ENCODE measurements at places on chromosomes 2 and 18.

GRCh38 chr2:188326669-188327301 is 35.1 kb downstream of the GULP1 start:
- DNase-seq: no peak

GRCh38 chr2:60400462-60401246 is 152.8 kb downstream of the BCL11A start:
- DNase-seq: no peak

DNA sequence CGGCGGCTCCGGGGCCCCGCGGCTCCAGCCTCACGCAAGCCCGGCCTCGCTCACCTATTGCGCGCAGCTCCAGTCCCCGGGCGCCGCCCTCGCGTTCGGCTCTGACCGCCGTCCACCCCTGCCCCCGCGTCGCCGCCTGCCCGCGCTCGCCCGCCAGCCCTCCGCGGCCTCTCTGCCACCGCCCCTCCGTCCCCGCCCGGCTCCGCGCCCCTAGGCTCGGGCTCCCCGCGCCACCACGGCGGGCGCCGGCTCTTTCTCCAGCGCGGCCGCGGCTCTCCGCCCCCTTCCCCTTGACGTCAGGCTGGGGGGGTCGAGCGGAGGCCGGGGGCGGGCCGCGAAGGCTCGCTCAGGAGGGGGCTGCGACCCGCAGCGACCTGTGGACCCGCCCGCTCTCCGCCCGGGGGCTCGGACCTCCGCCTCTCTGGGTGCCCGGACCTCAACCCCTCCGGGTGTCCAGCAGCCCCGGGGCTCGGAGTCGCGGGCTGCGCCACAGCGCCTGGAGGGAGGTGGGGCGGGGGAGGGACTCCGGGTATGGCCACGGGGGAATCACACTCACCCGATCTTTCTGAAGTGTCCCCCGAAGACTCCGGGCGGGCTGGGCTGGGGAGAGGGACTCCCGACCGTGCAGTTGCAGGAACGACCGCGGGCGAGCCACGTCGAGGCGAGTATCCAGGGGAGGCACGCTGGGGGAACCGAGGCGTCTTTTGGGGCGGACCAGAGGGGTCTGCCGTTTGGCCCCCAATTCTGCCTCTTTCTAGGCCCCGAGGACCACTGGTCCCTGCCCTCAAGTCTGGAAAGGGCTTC is at the start of gene SEMA4C:
SEMA4C (minus strand) TSS at position 259 of the 804 bp plus-strand sequence. CDS start 2,194 bp downstream, outside the sequence.
- peak; percentile 42 for DNase-seq

DNA sequence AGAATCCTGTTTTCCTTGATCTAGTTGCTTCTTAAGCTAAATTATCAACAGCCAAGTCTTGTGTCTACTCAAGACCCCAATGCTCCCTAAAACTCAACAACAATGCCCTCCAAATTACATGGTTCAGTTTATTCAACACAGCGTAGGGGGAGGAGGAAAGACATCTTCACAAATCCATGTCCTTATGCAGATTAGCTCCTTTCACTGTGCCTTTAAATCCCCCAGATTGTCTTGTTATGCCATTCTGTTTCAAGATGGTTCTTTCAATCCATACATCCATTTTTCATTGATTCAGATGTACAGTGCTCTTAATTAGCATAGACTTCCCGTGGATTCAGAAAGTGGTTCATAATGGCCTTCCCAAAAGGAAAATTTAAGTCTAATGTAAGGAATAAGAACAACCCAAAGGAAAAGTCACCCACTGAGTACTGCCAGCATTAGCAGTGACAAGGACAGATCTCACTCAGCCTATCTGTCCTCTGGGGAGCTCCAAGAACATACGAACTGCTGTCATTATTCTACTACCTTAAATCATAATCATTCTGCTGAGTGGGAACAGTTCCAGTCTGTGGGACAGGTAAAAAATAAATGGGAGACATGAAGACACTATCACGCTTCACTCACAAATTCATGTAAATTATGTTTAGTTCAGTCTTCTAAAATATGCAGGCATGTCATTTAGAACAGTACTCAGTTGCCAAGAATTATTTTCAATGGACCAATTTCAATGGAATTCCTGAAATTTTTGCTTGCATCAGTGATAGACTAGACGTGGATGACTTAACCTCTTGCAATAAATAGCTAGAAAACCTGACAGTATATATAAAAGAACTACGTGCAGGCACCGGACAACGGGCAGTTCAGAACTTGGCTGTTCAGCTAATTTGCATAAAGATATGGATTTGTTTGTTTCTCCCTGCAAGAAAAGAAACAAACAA is 58.9 kb upstream of the RNU4ATAC start:
- peak; percentile 84 for DNase-seq

- DNase-seq: no peak
Measured at GRCh38 chr2:2575870-2576386, 244.9 kb upstream of the MYT1L start.

GRCh38 chr2:69933839-69934613 is 19.1 kb downstream of the MXD1 start:
- DNase-seq: peak; percentile 83

- DNase-seq: peak; percentile 10
Measured at GRCh38 chr18:25097569-25098056, 254.4 kb downstream of the ZNF521 start.

- DNase-seq: peak; percentile 70
Measured at GRCh38 chr2:29075894-29076705, 1.8 kb upstream of the PCARE start.

DNA sequence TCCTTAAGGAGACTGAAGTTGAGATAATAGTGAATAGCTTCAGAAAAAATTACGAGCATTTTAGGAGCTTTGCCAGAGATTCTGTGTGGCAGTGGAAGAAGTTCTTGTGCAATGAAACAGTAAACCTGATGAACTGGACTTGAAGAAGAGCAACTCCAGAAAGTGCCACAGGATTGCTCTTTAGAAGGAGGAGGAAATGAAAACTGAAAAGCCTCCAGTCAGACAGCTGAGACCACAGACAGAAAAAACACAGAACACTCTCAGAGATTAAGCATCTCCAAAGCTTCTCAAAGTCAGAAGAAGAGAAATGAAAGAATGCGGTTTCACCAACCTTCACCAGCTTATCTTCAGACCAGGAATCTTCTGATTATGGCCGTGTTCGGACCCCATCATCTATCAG is 329.7 kb upstream of the CNTNAP5 start:
- no peak for DNase-seq

DNA sequence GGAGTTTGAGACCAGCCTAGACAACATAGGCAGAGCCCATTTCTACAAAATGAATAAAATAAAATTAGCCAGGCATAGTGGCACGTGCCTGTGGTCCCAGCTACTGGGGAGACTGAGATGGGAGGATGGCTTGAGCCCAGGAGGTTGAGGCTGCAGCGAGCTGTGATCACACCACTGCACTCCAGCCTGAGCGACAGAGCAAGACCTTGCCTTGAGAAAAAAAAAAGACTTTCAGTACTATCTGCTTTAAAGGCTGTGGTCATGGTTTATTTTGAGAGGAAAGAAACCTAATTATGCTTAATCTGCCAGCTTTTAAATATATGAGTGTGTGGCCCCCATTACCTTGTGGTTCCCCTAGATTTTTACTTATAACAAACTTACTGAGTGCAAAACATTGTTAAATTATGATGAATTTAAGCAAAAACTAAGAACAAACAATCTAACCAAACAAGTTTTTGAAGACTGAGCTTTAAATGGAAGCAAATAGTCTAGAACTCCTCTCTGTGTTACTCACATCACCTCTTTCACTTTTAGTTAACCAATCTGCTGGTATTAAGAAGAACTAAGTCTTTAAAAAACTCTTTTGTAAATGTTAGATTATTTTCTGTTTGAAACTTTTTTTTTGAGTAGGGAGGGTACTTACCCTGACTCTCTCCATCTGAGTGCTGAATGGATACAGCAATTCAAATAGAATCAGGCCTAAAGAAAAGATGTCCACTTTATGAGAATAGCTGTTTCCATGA is 65.4 kb downstream of the EIF2AK3 start:
- DNase-seq: no peak

DNA sequence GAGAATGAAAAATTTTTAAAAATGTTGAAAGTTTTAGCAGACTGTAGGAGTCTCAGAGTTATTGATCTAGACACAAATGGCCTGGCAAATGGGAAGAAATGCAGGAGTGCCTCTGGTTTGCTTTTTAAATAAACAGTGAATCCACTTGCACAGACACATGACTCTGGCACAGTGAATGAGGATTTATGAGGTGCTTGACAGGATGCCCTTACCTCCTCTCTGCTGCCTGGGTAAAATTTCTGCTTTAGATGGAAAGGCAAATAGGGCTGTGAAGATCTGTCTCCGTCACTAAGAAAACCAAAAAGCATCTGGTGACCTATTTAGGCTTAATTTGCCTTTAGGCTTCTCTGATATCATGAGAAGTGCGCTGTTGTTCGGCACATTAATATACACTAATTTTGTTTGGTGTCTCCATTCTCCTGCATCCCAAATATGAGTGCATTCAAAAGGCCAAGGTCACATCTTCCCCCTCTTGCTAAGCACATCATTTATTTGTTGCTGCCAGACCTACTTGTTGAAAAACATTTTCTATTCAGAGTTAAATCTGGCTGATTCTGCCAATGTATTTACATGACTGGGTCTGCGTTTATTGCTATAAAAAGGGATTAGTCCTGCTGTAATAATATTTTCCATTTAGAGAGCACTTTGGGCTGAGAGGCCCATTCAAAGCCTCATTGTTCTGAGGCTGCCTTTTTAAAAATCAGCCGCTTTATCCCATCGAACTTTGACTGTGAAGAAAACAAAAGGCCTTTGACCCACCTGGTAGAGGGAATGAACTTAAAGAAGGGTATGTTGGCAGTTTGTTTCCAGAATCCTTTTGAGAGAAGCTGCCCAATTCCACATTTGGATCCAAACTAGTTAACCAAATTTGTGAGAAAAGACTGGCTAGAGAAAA is 94.9 kb downstream of the RNF152 start:
- DNase-seq: no peak

DNA sequence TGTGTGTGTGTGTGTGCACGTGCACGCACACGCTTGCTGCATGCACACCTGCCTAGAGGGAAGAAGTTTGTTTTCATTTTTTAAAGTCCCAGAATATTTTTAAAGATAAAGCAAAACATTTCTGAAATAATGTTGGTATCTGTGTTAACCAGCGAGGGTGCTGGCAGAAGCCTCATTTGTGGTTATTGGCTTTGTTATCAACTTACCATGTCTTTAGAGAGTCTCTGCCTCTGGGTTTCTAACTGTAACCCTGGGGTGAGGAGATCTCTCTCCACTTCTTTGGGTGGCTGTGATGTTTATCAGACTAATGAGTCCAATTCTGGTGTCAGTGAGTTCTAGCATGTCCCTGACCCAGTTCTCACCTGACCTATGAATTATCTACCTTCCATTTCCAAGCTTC is 927.6 kb upstream of the FANCL start:
- DNase-seq: no peak

DNA sequence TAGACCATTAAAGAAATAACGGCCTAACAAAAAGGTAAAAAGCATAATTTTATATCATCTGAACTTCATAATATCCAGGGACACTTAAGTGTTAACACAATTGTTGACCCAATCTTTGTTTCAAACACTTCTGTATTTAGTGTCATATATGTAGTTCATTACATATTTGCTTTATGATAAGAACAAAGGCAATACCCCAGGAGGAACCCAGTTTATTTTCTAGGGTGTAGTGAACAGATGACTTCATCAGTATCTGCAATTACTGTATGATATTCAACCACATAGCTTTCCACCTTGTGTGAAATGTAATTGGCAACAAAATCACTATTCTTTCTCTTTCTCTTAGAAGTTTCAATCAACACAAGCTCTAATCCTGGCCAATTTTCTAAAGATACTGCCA is 177.8 kb downstream of the SLC39A10 start:
- no peak for DNase-seq

DNA sequence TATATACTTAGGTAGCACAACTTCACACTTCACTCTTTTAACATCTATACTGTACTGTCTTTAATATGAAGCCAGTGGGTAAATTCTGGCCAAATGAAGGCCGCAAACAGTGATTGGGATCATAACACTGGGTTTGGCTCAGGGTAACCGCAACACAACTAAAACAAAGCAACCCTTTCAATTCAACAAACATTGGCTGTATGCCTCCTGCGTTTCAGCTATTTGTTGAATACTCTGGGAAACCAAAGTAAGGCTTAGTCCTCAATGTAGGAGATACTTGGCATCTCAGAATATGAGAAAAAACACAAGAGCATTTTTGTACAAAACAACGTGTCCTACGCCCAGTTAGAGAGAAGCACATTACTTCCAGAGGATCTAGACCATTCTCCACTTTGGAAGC is 693.3 kb upstream of the KLHL29 start:
- no peak for DNase-seq

DNA sequence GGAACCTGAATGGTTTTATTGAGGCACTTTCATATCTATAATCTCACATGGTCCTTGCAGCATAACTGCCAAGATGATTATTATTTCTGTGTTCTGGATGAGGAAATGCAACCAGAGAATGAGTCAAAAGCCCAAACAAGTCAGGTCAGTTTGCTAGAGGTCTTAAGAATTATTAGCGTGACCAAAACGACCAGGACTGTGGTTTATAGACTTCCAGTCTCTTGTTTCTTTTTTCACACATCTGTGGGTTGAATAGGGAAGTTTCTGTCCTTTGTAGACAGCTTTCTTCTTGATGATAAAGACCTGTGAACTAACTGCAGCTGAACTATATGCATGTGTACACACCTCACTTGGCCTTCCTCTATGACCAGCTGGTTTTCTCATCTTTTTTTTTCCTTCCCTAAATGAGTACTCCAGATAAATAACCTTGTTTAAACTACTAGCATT is 13.9 kb downstream of the ADAM23 start:
- no peak for DNase-seq

DNA sequence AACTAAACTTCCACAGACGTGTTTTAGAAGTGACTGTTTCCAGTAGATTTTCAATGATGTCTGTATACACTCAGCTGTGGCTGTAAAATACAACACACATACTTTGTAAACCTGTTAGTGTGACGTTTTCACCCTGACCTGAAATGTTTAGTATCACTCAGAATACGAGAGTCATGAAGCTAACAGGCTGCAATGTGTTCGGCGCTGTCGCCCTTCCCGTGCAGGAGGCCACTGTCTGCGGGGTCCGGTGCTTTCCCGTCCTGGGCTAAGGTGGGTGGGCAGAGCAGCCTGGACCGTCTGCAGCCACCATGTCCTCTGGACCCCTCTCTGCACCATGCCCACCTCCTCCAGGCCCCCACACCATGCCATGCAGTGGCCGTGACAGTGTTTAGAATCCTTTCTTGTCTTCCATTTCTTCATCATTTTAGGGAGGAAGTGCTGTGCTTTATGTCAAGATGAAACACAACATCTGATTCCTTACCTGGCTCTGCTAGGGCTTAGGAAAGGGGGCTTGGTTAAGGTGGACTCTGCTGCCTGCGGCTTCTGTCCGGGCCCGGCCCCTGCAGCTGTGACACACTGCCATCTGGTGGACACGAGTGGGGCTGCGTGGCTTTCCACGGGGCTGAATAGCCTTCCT is 53.8 kb upstream of the RBM44 start:
- peak; percentile 58 for DNase-seq

Data from EL (cell line).